Amygdala (tissue), 56 donors: ENCODE measurements at places on chromosomes 4 and X.

GRCh38 chr4:121344098-121344497 is 36.7 kb downstream of the QRFPR start:
- no peak for DNase-seq

DNA sequence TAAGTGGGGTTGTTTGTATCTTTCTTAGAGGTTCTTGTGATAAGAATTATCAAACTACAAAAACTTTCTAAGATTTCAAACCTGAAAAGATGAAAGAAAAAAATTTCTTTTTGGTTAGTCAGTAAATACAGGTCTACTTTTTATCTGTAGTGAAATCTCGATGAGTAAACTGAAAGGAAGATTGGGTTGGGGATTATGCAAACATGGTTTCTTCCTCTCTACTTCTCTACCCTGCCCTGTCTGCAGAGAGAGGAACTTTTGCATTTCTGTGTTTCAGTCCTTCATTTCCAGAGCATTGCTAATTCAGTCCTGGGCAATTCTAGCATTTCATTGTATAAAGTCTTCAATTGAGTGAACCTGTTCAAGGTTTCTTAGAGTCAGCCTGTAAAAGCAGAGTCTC is 51.6 kb upstream of the IL2 start:
- no peak for DNase-seq

DNA sequence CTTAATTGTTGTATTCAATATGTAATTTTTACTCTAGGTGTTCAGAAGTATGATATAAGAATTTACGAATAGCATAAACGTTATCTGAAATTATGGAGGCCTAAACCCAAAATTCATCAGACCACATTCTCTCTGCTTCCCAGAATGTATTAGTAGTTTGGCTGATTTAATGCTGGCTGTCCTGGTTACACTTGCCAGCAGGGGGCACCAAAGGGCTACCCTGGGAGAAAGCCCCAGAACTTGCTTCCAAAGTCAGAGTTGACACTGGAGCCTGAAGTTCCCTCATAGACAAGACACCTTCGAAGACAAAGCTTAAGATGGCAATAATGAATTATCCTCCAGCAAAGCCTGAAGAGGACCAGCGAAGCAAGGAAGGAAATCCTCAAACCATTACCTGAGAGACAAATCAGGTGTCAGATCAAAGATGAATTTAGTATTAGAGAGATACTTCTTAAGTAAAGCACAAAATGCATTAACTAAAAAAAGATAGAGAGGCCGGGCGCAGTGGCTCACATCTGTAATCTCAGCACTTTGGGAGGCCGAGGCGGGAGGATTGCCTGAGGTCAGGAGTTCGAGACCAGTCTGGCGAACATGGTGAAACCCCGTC is 11.3 kb upstream of the ANOS1 start:
- DNase-seq = no peak

DNA sequence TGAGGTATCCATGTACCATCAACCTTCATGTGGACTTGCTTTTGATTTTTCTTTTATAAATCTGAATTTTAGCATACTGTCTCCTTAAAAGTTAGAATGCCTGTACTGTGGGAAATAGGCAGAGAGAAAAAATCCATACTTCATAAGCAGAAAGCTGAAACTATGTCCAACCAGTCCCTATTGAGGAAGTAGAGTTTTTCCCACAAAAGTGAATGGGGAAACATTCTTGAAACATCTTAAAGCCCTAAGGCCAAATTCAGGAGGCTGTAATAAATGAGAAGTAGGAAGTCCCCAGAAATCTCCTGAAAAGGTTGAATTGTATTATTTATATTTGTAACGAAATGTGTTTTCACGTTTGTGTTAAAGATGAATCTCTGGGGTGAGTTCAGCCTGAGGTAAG is 56.3 kb downstream of the ENOX2 start:
- no peak for DNase-seq

- DNase-seq = no peak
Measured at GRCh38 chrX:54452920-54453319, 12.7 kb downstream of the TSR2 start.

GRCh38 chr4:87042986-87043820 is 108.4 kb downstream of the AFF1 start:
- no peak for DNase-seq

DNA sequence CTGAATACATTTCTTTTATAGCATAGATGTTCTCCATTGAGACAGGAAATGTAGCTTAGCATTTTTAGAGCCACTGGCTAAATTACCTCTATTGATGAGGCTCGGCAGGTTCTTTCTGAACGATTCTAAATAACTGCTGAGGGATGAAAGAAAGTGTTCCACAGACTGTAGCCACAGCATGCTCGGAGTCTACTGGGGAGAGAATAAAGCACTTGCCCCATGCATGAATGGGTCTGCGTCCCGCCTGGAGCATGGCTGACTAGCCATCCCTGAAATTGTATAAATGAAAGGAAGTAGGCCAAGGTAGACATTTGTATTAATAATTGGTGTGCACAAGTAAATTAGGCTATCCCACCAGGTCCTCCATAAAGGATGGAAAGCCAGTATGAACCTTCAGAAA is 269.8 kb downstream of the COL25A1 start:
- no peak for DNase-seq

DNA sequence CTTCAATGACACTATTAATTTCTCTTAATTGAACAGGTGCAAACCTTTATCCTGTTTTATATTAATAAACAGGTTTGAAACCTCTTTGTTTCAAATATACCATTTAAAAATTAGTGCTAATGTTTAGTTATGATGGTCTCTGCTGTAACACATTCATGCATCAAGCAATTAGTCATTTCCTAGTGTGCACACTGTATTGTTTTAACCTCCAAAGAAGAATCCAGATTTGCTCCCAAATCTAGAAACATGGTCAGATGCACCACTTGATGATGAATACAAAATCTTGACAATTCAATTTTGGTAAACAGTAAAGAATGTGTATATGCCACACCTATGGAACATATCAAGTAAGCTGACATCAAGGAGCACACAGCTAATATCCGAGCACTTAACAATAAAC is 157.1 kb downstream of the TRIML1 start:
- no peak for DNase-seq

- DNase-seq = no peak
Measured at GRCh38 chr4:183284258-183284785, 35.8 kb downstream of the CLDN22 start.

DNA sequence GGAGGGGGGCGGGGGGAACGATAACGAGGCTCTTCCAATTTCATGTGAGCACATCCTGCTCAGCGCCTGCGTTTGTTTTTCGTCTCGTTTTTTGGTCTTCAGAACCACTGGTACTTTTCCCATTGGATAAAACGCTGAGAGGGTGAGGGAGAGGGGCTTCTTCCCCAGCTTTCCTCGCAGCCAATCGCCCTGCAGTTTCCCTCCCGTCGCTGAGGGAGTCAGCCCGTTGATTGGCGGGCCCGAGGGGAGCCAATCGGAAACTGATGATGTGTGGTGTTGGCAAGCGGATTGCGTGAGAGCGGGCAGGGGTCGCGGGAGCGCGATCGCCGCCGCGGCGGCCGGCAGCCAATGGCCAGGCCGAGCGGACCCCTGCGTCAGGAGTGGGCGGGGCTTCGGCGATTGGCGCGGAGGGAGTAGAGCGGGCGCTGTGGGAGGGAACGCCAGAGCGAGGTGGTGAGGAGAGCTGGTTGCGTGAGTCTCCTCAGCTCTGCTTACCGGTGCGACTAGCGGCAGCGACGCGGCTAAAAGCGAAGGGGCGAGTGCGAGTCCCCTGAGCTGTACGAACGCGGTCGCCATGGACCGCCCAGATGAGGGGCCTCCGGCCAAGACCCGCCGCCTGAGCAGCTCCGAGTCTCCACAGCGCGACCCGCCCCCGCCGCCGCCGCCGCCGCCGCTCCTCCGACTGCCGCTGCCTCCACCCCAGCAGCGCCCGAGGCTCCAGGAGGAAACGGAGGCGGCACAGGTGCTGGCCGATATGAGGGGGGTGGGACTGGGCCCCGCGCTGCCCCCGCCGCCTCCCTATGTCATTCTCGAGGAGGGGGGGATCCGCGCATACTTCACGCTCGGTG is at the start of gene TSPYL2:
Gene TSPYL2, plus strand, starts transcription at position 443 of the 848 bp plus-strand sequence. Its CDS starts 132 bp downstream, at position 575.
- peak; percentile 88 for DNase-seq

- DNase-seq = no peak
Measured at GRCh38 chrX:30865015-30865414, 24.0 kb downstream of the TAB3 start.

GRCh38 chrX:149513825-149514428 is 8.8 kb upstream of the IDS start:
- no peak for DNase-seq

- no peak for DNase-seq
Measured at GRCh38 chr4:166658585-166658984, 575.7 kb downstream of the SPOCK3 start.

DNA sequence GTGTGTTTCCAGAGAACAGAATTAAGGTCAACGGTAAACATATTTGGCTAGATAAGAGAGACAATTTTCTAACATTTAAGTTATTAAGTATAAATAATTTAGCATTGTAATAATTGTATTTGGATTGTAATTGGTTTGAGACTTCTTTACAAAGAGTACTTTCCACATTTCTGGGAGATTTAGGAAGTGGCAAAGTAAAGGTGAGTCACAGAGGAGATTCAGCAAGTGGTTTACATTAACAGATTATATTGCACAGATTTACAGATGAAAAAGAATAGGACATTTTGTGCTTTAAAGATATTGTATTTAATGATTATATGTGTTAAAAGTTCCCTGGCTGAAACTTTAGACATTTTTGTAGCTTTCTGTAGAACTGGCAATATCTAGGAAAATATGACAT is 584.4 kb upstream of the AADAT start:
- DNase-seq = no peak

GRCh38 chrX:16112428-16112827 is 10.9 kb upstream of the GRPR start:
- no peak for DNase-seq

GRCh38 chr4:168630445-168631187 is 133.8 kb downstream of the PALLD start:
- DNase-seq = no peak

GRCh38 chr4:93649828-93650227 is 178.7 kb upstream of the ATOH1 start:
- DNase-seq = no peak

- DNase-seq = no peak
Measured at GRCh38 chr4:53515076-53515475, 76.2 kb downstream of the LNX1 start.

GRCh38 chrX:154058214-154058997 is 38.7 kb upstream of the IRAK1 start:
- no peak for DNase-seq

GRCh38 chr4:80263541-80264351 is 2.7 kb upstream of the FGF5 start:
- DNase-seq = no peak

DNA sequence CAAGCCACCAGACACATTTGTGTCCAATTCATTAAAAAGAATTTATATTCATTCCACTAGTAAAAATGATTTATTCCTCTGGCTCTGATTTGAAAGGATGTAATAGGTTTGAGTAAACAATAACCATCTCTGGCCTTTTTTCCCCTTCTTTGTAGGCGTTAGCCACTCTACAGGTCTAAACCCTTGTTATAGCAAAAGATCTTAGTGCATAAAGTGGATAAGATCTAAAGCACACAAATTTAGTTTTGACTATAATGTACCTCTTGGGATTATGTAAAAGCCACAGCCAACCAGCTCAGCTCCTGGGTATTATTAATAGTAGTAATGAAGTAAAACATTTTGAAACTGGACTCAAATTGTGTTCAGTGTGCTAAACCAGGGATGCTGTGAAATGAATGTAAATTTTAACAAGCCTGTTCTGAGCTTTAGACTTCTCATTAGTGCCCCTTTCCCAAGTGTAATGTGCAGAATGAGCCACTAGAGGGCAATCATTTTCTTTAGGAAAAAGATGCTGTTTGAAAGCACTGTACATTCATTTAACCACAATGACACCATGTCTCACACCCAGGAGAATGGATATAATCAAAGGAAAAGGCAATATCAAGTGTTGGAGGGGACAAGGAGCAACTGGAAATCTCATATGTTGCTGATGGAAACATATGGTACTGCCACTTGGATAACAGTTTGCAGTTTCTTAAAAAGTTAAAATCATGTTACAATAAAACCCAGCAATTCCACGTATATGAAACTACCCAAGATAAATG is 69.7 kb downstream of the KLHL8 start:
- DNase-seq = no peak

DNA sequence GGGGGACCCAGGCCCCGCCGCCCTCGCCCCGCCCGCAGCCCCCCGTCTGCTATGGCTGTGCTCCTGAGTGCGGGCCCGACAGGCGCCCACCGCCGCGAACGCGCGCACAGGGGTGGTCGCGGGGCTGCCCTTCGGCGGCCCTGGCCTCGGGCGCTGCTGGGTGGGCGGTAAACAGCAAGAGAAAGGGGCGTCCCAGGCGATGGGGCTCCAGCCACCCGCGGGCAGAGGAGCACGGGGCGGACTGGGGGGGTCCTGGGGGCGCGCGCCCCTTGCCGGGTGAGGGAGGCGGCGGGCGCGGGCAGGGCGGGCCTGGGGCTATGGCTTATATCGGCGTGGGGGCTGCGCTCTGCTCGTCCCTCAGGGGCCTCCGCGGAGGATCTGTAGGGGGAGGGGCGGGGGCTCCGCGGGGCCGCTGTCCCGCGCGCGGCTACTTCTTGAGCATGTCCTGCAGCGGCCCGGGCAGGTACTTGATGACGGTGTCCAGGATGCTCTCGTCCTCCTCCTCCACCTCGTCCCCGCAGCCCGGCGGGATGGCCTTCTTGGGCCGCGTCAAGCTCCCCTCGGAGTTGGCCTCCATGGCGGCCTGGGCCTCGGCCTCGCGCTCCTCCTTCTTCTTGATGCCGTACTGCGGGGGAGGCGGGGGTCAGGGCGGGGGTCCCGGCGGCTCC is 39.7 kb downstream of the CPLX1 start:
- DNase-seq = no peak

- no peak for DNase-seq
Measured at GRCh38 chr4:156378033-156378665, 424.5 kb upstream of the CTSO start.

GRCh38 chr4:56782019-56782418 is 39.5 kb downstream of the SPINK2 start:
- no peak for DNase-seq

DNA sequence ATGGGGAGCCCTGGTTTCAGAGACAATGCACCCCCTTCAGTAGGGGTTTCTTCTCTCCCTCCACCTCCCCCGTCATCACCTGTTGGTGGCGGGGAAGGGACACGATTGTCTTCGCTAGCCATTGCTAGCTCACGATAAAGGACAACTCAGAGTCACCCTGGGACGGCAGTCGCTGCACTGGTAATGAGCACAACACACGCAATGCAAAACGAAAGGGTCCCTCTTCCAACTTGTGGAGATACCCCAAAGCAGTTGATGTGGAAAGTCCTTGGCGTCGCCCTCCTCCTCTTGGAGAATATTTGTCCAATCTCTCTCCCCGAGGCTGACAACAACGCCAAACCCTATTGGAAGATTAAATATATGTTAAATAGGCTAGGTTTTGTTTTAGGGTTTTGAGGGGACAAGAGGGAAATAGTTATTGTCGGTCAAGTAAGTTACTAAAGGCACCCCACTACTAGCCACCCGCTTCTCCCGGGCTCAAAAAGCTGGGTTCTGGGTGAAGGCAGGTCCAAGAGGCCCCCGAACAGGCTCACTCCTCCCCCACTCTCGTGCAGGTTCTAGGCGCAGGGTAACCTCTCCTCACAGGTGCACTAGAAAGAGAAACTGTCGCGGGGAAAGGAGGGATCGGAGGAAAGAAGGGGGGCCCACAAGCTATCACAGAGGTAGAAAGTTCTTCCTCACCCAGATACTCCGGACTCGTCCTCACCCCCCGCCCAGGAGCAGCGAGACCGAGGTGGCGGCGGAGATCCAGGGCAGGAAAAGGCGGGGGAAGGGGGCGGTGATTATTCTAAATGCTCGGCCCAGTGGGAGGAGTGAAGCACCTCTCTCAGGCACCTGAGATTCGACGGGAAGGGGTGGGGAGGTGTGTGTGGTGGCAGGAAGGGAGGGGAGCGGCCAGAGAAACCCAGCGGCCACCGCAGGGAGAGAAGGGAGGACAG is at the start of gene LRBA:
Gene LRBA, minus strand, starts transcription at position 764 of the 938 bp plus-strand sequence. Its CDS starts 642 bp downstream, at position 122.
- peak; percentile 62 for DNase-seq
